ENCODE measurements at places on chromosomes 7 and 10.

GRCh38 chr10:96585736-96586418 lies 935 bp downstream of the TM9SF3 start:
- DNase-seq: no peak

GRCh38 chr10:27504808-27505460 lies 830 bp downstream of the RAB18 start:
- DNase-seq: no peak

DNA sequence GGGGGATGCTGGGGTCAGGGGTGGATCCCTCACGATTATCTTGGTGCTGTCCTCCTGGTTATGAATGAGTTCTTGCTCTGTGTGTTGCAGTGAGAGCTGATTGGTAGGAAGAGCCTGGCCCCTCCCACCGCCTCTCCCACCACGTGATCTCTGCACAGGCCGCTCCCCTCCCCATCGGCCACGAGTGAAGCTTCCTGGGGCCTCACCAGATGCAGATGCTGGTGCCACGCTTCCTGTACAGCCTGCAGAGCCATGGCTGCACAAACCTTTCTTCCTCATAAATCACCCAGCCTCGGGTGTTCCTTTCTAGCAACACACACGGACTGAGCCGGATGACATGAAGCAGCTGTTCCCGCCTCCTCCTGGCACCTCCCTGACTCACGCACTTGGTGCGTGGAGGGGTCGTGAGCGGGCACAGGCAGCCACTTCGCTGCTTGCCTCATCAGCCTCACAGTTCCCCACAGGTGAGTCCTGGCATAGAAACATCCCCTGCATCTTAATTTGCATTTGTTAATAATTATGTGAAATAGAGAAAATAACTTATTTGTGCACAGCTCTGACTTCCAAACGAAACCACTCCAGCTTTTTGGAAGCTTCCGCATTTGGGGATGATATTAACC lies 210.8 kb downstream of the ADARB2 start:
- DNase-seq: no peak

DNA sequence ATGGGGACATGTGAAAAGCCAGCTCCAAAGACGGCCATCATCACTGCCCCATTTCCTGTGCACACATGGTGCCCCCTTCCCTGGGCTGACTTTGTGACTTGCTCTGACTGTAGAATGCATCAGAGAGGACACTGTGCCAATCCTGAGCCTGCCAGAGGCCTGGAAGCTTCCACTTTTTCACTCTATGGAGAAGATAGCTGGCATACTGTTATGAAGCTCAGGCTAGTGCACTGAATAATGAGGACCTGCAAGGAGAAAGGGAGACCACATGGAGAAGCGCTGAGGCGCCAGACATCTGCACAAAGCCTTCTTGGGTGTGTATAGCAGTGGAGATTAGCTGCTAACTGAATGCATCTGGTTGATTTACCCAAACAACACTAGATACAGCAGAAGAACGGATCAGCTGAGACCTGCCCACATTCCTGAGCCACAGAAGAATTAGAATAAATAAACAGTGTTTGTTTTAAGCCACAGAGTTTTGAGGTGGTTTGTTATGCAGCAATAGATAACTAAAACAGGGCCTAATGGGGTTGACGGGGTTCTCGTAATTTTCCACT lies 58.9 kb upstream of the C10orf90 start:
- no peak for DNase-seq

- no peak for DNase-seq
These were observed 578 bp downstream of the HTRA1 start for GRCh38 chr10:122461729-122462532.

DNA sequence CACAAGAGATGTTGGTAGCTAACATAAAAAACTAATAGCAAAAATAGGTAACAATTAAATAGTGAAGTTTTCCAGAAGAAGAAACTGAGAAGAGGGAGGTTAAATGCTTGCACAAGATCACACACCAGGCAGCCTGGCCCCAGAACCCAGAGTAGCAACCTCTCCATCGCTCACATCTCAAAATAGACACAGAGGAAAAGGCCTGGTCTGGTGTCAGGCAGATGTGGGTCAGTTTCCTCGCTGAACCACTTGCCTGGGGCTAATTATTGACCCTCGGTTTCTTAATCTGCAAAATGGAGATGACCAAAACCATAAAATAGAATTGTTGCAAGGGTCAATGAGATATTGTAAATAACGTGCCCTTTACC lies 44.5 kb upstream of the STK17A start:
- DNase-seq: no peak

GRCh38 chr7:75630549-75630948 lies 108.2 kb downstream of the HIP1 start:
- no peak for DNase-seq

DNA sequence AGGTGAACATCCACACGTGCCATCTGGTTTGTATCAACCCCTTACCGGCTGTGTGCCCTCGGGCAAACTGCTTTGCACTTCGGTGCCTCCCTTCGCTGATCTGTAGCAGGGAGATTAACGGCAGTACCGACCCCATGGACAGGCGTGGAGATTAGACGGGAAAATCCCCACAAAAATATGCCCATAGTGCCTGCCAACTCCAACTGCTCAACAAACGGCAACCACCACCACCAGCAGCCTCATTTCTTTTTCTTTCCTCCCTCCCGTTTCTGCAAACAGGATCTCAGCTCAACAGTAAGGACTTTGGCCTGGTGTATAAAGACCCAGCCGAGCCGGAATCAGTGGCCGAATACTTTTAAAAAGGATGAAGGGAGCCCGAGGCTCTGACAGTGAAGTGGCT lies 31.0 kb downstream of the CHST15 start:
- DNase-seq: no peak

DNA sequence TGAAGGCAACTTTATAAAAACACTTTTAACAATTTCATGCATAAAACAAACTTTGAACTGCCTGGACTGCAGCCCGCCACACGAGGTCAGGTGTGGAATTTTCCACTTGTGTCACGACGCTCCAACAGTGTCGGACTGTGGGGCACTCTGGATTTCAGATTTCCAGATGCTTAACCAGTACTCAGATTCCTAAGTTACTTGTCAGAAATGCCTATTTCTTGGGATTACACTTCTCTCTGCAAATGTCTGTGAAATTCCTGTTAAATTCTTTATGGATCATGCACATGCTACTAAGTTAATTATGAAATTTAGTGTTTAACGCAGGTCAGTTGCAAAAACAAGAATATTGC lies 473 bp upstream of the GPER1 start:
- DNase-seq: no peak

- DNase-seq: no peak
These were observed 465.5 kb upstream of the KLF6 start for GRCh38 chr10:4250587-4250887.

- DNase-seq: no peak
These were observed 250.3 kb downstream of the CNTNAP2 start for GRCh38 chr7:146366938-146367337.

DNA sequence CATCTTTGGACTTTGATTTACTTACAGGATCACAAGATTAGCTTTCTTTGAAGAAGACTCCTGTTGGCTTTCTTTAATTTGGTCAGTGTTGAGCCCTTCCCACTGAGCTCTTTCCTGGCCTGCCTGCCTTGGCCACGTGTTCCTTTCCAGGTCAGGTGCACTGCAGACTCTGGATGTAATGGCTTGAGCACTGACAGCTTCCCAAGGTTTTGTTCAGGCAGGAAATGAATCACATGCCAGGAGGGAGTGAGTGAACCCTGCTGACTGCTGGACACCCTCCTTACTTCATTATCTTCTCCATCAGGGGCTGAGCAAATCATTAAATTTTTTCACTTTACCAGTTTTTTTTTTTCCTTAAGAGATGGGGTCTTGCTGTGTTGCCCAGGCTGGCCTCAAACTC lies 29.8 kb downstream of the SNX10 start:
- no peak for DNase-seq

GRCh38 chr7:133961724-133962123 lies 165.4 kb upstream of the LRGUK start:
- DNase-seq: no peak

GRCh38 chr10:90148116-90148855 lies 446.9 kb downstream of the KIF20B start:
- DNase-seq: no peak

DNA sequence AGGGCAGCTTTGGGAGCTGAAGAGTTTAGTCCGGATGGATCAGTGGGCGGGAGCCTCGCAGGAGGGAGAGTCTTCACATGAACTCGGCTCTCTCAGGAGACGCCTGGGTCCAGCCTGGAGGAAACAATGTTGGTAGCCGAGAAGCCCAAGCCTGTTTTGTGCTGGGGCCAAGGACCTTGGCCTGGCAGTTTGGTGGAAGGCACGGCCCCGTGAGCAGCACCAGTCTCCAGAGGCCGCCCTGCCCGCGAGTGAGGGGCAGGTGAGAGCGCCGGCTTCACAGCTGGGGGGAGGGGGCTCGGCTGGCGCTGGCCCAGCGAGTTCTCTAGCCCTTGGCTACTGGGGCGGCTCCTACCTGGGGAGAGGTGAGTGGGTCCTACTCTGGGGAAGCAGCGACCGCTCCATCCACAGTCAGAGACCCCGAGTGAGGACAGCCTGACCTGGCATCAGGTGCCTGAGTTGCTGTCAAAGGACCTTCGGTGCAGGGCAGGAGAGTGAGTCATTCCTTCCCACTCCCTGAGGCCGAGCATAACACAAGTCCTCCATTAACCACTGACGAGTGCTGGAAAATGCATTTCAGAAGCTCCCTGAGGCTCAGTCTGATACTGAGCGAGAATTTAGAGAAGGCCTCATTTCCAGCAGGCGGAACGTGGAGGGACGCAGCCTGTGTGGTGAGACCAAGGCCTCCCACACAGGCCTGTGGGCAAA lies 89.3 kb upstream of the DIP2C start:
- DNase-seq: no peak

DNA sequence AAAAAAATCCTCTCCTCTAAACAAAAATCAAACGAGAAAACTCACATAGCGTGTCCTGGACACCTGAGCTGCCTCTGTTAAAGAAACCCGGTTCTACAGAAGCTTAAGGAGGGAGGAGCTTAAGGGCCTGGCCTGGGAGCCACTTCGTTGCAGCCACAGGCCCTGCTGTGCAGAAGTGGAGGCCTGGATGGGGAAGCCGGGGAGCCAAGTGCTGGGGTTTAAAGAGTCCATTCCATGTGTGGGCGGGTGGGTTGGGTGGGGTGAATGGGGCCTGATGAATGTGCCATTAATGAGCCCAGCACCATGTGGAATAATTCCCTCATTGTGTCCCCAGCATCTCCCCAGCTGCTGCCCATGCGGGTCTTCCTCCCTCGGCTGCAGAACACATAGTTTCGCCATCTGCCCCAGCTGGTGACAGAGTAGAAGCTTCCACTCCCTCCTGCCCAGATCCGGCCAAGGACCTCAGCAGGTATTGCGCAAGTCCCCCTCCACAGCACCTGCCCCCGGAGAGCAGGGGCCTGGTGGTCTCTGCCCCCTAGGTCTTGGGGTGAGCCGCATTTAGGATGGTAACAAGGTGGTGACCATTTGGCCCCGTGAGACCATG lies 127.8 kb upstream of the BTBD16 start:
- DNase-seq: no peak

DNA sequence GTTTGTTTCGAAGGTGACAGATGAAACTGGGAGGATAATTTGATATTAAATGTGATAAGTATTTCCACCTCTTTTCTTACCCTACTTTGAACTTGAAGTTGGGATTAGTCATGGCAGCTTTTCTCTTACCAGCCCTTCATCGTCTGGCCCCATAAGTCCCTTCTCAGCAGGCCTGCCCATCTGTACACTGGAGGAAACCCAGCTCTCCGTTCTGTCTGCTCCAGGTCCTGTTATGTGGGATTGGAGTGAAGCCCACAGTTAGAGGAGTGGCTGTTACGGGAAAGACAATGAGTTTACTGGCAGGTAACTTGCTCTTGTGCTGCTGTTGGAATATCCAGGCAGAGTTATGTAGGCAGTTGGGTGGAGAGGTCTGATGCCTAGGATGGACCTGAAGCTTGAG lies 127.3 kb downstream of the CAMK1D start:
- DNase-seq: no peak

DNA sequence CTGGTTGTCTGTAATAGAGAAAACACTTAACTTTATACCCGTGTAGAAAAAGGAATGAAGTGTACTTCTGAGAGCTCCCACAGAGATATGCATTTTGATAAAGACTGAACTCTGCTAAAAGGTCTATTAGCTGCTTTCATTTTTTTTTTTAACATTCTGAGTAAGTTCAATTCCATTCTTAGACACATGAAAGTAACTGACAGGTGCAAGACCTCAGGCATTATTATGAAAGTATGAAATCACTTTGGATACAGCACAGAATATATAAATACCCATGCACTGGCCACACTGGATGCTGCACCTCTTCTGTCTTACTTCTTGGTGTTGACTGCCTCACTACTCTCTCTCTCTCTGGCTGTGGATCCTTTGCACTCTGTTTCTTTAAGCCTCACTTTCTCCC lies 46.2 kb downstream of the VWDE start:
- no peak for DNase-seq

- DNase-seq: peak; percentile 98
These were observed 282.6 kb downstream of the AUTS2 start for GRCh38 chr7:69880840-69881239.

DNA sequence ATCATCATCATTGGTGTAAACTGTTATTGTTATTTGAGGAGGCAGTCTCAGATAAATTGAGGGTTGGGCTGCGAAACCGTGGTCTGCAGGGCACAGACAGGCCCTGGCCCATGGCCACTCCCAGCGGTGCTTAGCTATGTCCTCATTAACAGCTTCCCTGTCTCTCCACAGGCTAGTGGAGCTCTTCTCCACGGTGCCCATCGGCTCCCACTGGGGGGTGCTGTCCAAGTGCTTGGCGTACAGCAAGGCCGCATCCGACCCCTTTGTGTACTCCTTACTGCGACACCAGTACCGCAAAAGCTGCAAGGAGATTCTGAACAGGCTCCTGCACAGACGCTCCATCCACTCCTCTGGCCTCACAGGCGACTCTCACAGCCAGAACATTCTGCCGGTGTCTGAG lies 21.6 kb downstream of the GPR26 start:
- DNase-seq: no peak

GRCh38 chr7:134845461-134845860 lies 66.0 kb downstream of the CALD1 start:
- no peak for DNase-seq

DNA sequence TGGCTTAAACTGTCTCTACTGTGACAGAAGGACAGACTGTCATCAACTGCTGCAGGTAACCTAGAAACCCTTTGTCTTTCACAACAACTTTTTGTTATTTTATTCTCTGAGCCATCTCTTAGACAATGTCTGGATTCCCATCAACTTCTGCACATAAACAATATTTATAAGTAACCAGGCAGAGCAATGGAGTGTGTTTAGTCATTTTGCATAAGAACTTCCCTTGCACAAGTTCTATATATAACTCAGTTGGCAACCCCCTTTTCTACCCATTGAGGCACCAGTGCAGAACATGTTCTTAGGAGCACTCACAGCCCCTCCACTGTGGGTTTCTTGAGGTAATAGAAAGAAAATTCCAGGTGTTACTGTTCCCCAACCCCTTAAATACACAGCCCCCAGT lies 65.0 kb upstream of the IL6 start:
- no peak for DNase-seq

GRCh38 chr7:124713086-124713485 lies 52.5 kb downstream of the GPR37 start:
- DNase-seq: no peak

DNA sequence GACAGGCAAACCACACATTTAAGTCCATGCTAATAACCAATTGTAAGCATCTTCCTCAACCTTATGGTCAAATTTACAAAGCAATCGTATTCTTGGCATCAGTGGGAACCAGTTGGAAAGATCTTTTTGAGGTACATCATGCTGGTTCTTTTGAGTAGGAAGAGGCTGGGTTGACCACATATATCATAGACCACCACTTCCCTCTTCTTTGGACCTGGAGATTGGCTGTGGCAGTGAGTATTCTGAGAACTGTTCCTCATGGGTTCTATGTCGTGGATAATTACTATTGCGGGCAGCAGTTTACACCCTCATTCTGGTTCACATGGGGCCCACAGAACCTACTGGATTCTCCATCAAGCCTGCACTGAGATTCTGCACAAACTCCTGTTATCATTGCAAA lies 35.5 kb upstream of the C1GALT1 start:
- no peak for DNase-seq

All from NCI-H187 treated with DMSO at 0.1 percent for 48 hours (cell line).